ENCODE measurements at places on chromosomes 11 and 22.

DNA sequence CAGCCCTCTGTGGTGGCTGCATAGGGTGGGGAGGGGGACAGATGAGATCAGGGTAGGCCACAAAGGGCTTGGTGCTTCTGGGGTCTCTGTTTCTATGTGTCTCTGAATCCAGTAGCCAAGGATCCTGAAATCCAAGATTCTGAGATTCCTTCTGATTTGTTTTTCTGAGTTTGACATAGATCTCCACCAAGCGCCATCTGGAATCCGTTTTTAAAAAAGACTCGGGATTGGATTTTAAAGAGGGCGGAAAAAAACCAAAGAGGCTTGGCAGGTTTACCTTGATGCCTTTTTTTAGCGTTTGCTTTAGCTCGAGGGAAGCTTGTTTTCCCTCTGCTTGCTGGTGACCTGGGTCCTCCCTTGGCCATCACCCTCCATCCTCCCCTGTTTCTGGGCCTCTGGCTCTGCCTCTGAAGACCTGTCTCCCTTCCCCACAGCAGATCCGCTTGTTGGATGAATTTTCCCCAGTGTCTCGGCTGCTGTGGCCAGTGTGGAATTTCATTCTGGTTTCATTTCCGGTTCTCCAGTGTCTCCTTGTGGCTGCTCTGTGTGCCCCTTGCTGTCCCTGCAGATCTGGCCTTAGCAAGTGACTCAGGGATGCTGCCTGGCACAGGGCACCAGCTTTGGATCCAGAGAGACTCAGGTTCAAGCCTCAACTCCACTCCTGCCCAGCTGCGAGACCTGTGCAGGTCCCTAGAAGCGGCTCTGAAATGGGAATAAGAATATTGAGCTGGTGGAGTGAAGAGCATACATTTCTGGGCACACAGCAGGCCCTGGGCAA, 15.1 kb downstream of the SYNGR1 start:
- no peak for DNase-seq

GRCh38 chr11:93032580-93032979, 63.1 kb downstream of the MTNR1B start:
- DNase-seq: no peak

DNA sequence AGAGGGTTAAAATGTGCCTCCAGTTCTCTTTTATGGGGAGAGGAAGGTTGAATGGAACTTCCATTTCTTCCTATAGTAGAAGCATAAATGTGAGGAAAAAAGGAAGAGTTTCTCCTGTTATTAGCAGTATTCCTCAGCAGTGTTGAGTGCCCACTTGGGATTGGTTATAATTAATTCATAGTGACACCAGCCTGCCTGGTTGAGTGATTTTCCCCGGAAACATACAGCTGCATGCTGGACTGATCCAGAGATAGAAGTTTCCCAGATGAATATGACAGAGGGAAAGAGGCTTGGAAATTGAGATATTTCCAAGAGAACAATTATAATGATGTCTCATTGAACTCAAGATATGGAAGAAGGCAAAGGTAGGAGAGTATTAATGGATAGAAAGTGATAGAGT, 28.3 kb downstream of the RAB39A start:
- DNase-seq: no peak

DNA sequence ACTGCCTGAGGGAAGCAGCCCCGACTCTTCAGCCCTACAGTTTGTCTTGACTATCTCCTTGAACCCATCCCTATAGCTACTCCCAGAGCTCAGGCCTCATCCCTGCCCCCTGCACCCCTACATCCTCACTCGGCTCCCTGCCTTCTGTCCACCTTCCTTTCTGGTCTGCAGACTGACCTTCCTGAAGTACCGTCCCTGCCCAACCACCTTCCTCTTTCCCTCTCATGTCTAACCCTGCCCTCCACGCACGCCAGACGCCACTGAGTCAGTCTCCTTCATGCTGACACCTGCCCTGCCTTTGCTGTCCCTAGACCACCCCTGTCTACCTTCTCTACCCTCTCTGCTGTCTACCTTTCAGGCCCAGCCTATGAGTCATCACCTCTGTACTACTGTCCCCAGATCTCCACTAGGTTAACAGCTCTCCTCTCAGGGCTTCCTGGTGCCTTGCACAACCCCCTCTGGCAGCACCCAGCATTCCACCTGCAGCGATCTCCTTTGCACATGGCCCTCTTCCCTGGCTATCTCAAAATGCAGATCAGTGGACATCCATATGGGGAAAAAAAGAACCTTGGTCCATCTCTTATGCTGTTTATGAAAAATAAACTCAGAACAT, 8.9 kb downstream of the KCTD21 start:
- no peak for DNase-seq

DNA sequence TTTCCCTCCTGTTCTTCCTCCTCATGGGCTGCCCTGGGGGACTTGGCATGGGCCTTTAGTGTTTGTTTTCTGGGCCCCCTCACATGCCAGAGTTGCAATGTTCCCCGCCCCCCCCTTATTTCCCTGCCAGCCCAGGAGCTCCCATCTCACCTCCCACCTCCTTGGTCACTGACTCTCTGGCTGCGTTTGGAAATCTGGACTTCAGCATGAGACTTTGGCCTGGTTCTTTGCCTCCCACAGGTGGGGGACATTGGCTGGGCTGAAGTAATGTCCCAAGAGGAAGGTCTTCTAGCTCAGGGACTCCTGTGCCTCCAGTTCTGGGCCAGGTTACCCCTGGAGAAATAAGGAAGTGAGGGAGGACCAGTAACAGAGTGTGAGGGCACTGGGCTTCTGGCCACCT, 7.0 kb downstream of the MTFP1 start:
- DNase-seq: no peak

GRCh38 chr11:79314906-79315689, 125.7 kb downstream of the TENM4 start:
- no peak for DNase-seq
